ENCODE measurements at places on chromosomes 7 and 10.
A peak's percentile ranks its signal among the peaks of the same experiment; 100 is the strongest.

GRCh38 chr7:1922870-1923236, 252.8 kb downstream of the ELFN1 start:
- DNase-seq: no peak

DNA sequence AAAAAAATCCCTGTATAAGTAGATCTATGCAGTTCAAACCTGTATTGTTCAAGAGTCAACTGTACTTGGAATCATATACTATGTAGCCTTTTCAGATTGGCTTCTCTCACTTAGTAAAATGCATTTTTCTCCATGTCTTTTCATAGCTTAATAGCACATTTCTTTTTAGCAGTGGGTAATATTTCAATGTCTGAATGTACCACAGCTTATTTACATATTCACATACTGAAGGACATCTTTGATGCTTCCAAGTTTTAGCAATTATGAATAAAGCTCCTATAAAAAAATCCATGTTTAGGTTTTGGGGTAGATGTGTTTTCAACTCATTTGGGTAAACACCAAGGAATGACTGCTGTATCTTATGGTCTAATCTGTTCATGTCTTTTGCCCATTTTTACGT, 155.0 kb downstream of the NRBF2 start:
- no peak for DNase-seq

DNA sequence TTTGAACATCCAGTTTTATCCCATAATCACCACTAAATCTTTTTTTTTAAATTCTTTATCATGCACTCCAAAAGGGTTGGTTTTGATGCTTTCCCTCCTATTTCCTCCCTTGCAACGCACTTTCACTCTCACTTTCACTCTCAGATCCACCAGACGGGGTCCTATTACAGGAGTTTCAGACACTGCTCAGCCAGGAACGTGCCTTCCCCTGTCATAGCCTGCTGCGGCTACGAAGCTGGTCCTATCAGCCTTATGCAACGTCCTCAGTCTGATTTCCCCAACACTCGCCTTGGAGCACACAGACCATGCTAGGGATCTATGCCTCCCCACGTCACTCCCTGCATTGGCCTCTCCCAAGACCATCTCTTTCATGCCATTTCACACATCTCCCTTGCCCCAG, 23.4 kb downstream of the ZPBP start:
- DNase-seq: peak; percentile 17

DNA sequence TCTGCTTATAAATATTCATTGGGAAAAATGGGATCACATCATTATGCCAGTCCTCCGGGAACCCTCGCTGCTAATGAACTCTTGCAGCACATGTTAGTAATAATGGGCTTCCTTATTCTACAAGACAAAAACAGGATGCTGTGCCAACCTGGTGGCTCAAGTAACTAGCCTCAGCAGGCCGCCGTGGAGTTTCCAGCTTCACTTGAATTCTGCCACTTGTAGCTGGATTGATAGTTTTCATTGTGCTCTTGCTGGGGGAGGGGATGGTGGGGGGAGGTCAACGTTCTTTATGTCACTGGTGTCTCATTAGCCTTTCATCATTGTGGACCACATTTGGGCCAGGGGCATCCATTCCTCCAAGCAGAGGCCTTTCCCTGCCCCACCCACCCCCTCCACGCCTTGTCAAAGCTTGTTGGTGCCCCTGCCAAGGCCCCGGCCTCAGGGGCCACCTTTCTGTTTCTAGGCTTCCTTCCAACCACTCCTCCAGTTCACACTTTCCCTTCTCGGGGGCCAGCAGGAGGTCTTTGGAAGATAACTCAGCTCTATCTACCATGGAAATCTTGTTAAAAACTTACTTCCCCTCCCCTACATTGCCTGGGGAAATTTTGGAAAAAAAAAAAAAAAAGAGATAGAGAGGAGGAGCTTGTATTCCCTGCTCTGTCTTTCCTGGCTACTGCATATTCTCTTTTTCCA, 153.9 kb downstream of the BMPER start:
- no peak for DNase-seq

DNA sequence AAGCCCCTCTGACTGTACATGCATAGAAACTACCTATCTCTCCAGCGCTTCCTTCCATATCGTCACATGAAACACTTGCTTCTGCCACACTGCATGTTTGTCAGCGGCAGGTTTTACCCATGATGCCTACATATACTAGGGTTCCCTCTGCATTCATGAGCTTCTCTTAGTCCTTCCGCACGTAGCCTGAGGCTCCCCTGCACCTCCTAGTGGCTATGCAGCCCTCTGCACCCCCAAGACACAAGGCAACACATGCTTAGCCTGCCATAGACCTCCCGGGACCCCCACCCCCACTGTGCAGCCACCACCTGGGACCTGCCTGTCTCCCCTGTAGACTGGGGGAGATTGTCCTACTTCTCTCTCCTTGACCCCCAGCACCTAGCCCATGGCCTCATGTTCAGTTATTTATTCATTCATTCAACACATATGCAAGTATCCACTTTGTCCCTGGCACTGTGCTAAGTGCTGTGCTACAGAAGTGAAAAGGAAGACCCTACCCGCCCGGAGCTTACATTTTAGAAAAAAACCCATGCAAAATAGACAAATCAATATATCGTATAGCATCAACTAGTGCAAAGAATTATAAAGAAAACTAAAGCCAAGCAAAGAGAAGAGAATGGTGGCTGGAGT, 23.5 kb downstream of the TMEM273 start:
- no peak for DNase-seq

GRCh38 chr7:27239387-27240014, 3.1 kb upstream of the EVX1 start:
- no peak for DNase-seq

DNA sequence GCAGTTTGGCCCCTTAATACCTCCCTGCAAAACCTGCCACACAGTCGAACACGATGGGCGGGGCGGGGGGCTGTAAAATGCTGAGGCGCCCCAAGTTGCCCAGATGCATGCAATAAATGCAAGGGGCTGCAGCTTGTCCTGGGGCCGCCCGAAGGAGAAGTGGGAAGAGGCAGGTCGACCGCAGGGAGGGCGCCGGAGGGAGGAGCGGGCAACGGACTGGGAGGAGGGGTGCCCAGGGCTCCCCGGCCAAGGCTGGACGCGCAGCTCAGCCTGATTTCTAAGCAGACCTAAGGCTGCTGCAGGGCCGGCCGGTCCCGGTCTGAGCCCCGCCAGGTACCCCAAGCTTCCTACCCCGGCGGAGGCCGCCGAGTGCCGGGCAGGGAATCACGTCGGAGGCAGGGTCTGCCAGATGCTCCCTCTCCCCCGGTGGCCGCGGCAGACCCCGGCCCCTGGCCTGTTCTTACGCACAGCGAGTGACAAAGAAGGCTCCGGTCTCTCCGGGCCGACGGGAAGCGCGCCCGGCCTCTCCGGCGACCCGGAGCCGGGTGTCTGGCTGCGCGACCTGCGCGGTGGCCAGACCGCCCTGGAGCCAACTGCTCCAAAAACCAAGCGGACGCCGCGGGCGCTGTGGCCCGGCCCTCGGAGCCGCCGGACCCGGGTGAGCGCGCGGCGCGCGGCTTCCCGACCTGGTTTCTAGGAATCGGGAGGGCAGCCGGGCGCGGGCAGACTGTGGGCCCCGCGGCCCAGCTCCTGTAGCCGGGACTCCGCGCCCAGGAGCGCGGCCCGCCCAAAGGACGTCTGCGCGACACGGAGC, 744 bp upstream of the EBF3 start:
- DNase-seq: no peak

DNA sequence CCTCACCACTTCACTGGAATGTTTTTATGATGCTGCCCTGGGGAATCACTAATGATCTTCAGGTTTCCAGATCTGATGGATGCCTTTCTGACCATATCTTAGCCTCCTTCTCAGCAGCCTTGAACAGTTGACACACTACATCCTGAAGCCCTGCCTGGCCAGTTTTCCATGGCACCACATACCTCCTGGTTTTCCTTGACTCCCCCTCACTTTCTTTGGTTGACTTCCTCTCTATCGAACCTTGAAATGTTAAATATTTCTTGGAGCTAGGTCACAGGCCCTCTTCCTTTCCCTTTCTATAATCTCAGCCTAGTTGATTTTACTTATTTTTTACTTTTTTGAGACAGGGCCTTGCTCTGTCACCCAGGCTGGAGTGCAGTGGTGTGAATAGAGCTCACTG, 108.8 kb upstream of the CDK1 start:
- DNase-seq: no peak

DNA sequence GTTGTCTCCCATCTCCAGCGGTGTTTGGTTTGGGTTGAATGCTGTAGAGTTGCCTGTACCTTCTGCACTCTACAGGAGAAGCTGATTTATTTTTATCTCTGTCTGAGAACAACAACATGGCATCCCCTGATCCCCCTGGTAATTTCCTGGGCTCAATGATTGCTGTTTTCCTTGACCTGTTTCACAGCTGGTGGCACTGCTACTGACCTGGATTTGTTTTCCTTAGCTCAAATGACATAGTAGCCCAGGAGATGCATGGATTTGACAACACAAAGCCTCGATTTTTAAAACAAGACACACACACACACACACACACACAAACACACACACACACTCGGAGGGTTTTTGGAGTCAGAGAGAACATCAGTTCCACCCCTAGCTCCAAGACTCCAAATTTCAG, 301.6 kb downstream of the NRG3 start:
- no peak for DNase-seq

DNA sequence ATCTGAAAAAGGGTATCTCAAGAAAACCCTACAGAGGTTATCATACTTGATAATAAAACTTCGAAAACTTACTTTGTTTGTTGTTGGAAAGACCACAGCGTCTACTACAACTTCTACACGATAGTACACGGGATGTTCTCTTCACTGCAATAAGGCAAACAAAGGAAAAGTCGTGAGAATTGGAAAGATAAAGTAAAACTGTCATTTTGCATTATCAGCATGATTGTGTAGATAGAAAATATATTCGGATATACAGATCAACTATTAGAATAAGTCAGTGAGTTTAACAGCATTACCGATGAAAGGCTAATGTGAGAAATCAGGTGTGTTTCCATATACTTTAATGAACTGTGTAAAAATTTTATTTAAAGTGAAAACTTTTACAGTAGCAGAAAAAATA, 287.4 kb downstream of the KLF6 start:
- DNase-seq: no peak

GRCh38 chr10:3668276-3668965, 116.6 kb downstream of the KLF6 start:
- DNase-seq: peak; percentile 67

- DNase-seq: no peak
These were observed 160.7 kb downstream of the MALRD1 start for GRCh38 chr10:19209319-19209718.

DNA sequence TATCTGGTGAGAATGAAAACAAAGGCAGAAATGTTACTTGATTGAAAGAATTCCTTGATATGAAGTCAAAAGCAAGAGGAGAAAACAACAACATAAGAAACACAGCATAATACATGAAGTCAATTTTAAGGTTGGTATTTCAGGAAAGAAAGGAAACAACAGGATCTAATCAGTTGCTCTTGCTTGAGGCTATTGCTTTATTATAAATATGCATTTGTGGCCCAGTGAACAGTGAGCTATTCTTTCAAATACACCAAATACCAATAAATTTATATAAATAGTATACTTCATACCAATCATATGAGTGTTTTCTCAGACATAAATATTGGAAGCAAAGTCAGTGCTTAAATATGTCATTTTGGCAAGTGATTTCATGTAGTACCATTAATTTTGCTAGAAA, 806.6 kb downstream of the NXPH1 start:
- DNase-seq: no peak

DNA sequence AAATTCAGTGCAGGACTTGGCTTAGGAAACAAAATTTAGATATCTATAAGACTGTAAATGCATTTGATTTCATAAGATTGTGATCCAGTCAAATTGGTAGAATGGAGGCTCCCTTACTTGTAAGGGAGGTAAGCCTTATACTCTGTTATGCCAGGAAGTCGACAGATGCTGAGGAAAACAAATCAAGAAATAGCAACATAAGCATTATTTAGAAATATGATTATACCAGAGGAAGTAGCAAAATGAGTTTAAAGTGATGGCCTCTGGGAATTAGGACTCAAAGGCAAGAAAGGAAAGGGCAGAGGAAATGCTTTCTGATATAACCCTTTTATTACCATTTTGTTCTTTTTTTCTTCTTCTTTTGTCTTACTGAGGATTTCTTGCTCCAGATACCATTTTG, 40.5 kb upstream of the MTPAP start:
- no peak for DNase-seq

- DNase-seq: no peak
These were observed 8.7 kb upstream of the VDAC2 start for GRCh38 chr10:75201793-75202307.

GRCh38 chr10:101939729-101940128, 96.1 kb upstream of the KCNIP2 start:
- DNase-seq: no peak

- no peak for DNase-seq
These were observed 120.9 kb upstream of the DIP2C start for GRCh38 chr10:810351-810846.
